ENCODE measurements at places on chromosomes 3 and 15.

DNA sequence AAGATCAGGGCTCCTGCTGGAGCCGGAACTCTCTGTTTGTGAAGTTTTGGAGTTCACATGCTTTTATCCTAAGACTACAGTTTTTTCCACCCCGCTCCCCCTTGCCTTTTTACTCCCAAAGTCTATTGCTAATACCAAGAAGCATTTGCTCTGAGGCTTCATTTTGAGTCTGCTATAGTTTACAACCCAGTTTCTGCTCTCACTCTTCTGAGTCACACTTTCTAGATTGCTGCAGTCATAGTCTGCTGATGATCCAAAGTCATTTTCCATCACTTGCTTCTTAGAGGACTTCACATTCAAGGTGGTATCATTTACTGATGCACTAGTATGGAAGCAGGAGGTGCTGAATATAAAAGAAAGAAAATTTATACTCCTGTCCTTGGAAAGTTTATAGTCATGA is 937.4 kb downstream of the IGSF11 start:
- DNase-seq, result no peak

- no peak for DNase-seq
Measured at GRCh38 chr3:17158941-17159682, 274.4 kb downstream of the PLCL2 start.

- no peak for DNase-seq
Measured at GRCh38 chr3:100335434-100335833, 877 bp downstream of the NIT2 start.

- no peak for DNase-seq
Measured at GRCh38 chr3:39108200-39108710, 775 bp downstream of the TTC21A start.

GRCh38 chr3:128319741-128320141 is 146.9 kb downstream of the DNAJB8 start:
- no peak for DNase-seq
